ENCODE measurements at places on chromosomes 6 and 20.

- no peak for DNase-seq
Observed at GRCh38 chr6:3752531-3753227, 1.2 kb upstream of the PXDC1 start.

GRCh38 chr20:37382482-37383120, 36.7 kb downstream of the SRC start:
- DNase-seq, result no peak

- no peak for DNase-seq
Observed at GRCh38 chr20:54494303-54495006, 19.1 kb downstream of the DOK5 start.

- DNase-seq, result no peak
Observed at GRCh38 chr6:14838133-14838583, 407.7 kb upstream of the JARID2 start.

DNA sequence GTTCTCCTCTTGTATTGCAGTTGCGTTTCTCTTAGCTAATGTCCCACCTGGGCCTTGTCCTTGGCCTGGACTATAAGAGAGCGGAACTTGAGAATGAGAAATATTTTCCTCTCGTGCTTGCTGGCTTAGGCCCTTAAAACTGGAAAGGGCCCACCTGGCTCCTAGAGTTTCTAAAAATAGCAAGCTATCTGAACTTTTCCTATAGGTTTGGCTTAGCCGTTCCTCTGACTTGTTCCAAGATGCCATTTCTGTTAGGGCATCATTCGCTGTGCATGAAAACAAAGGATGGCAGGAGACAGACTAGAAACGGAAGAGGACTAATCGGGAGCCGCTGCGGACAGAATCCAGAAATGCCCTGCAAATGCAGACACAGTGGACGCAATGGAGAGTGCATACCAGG, 4.5 kb downstream of the RIPOR3 start:
- no peak for DNase-seq

DNA sequence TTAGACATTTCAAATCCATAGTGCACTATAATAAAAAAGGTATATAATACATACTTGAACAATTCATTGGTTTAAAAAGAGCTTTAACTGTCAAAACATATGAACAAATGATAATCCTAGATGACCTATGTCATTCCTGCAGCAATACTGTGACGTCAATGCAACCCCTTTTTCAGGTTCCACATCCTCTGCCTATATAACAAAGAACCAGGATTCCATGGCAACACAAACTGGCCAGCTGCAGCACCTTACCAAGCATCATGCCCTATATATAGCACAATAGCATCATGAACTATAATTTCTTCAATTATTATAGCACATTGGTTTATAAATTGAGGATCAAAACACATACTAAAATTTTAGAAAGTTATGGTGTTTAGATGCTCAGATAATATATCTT, 578 bp upstream of the PTCHD4 start:
- no peak for DNase-seq

- DNase-seq, result no peak
Observed at GRCh38 chr6:160217073-160217472, 41.5 kb downstream of the SLC22A2 start.
